NCI-H2081 treated with DMSO at 0.1 percent for 48 hours (cell line): ENCODE measurements at places on chromosomes 12 and 14.

- no peak for DNase-seq
Observed at GRCh38 chr12:82359115-82359478, 768 bp downstream of the METTL25 start.

- DNase-seq: no peak
Observed at GRCh38 chr14:100773331-100774163, 46.9 kb downstream of the DLK1 start.

DNA sequence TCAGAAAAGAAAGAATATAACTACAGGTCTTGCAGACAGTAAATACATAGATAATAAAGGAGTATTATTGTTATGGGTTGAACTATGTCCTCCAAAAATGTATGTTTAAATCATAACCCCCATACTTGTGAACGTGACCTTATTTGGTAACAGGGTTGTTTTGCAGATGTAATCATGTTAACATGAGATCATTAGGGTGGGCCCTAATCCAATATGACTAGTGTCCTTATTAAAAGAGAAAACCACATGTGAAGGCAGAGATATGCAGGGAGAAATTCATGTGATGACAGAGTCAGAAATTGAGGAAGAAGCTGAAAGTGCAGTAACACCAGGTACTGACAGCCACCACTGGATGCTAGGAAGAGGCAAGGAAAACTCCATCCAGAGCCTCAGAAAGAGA, 29.0 kb downstream of the MAGOHB start:
- DNase-seq: no peak

GRCh38 chr12:105724641-105725040, 394.1 kb downstream of the C12orf75 start:
- no peak for DNase-seq

- no peak for DNase-seq
Observed at GRCh38 chr12:67531501-67531900, 117.0 kb upstream of the DYRK2 start.

DNA sequence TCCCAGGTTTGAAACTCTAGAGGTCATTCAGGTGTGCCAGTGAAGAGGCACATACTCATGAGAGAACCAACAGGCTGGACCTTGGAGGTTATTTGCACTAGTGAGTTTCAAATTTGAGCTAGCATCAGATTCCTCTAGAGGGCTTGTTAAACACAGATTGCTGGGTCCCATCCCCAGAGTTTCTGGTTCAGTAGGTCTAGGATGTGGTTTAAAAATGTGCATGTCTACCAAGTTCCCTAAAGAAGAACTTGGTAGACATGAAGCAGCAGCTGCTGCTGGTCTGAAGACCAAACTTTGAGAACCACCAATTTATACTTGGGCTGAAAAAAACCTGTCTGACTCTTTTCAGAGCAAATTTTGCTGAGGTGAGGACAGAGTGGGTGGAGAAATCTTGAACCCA, 61.7 kb downstream of the SUSD6 start:
- DNase-seq: no peak

GRCh38 chr12:88334271-88334670, 192.2 kb downstream of the TMTC3 start:
- DNase-seq: no peak

GRCh38 chr12:17456486-17456885, 633.5 kb downstream of the RERGL start:
- DNase-seq: no peak

DNA sequence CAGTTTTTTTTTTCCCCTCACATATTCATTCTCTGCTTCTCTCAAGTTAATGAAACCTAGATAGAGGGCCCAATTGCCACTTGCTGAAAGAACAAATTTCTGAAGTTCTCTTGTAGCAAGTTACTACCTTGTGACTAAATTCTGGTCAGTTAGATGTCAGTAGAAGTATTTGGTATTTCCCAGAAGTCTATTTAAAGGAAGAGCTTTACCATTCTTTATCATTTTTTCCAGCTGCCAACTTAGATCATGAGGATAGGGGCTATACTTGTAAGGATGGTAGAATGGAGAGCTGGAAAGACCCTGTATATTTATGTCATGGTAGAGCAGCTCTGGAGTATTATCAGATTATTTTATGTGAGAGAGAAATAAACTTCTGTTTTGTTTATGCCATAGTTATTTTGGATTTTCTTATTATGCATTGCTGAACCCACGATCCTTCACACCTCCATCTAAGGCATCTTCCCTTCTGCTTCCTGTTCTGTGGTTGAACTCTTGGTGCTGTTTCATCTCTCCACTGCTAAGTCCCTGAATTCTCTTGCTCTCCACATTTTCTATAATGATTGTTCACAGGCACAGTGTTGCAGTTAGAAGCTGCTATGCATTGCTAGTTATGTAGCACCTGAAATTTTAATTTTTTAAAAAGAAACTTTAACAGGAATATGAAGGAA, 25.9 kb downstream of the FUT8 start:
- no peak for DNase-seq

GRCh38 chr12:79886917-79887519, 47.9 kb downstream of the PPP1R12A start:
- peak; percentile 21 for DNase-seq

DNA sequence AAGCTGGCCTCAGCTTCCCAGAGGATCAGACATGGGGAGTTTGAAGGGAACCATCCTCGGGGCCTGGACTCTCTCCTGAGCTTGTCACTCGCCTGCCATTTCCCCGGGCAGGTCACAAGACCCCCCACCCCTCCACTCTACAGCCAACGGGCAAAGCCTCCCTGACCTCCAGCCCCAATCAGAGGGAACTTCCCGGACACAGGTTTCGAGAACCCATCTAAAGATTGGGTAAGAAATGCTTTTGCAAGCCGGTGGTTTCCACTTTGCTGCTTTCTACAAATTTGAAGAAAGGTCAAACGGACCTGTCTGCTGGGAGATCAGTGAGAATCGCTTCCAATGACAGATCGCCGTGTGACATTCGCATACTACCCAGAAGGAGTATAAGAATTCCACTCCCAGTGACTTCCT, 89.6 kb downstream of the SCARB1 start:
- no peak for DNase-seq

DNA sequence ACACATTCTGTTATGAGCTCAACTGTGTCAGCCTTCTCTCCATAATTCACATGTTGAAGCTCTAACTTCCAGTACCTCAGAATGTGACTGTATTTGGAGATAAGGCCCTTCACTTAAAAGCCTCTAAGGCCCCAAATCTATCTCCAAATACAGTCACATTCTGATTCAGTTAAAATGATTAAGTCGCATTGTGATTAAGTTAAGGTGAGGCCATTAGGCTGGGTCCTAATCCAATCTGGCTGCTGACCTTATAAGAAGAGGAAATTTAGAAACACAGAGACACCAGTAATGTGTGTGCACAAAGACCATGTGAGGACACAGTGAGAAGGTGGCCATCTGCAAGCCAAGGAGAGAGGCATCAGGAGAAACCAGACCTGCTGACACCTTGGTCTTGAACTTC, 141.6 kb downstream of the GXYLT1 start:
- no peak for DNase-seq

- DNase-seq: no peak
Observed at GRCh38 chr12:6775185-6776174, 3.2 kb downstream of the LAG3 start.

GRCh38 chr12:118617611-118618450, 241.5 kb downstream of the SUDS3 start:
- DNase-seq: no peak

GRCh38 chr12:52573306-52573705, 337 bp downstream of the KRT74 start:
- DNase-seq: no peak

DNA sequence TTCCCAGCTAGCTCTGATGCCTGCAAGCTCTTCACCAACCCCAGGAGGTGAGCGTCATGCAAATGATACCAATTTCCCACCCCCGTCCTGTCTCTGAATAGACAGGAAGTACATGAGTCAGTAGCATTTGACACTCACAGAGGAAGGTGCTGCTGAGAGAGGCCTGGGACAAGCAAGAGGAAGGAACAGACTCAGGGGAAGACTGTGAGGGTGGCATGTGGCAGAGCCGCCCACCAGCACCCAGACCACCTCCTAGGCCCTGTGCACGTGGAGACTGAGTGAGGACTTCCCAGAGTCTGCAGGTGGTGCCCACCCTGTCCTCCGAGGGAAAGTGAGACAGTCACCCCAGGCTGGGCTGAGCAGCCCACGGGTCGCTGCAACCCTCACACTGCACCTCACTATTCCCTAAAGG, 199.5 kb upstream of the SFSWAP start:
- DNase-seq: no peak

DNA sequence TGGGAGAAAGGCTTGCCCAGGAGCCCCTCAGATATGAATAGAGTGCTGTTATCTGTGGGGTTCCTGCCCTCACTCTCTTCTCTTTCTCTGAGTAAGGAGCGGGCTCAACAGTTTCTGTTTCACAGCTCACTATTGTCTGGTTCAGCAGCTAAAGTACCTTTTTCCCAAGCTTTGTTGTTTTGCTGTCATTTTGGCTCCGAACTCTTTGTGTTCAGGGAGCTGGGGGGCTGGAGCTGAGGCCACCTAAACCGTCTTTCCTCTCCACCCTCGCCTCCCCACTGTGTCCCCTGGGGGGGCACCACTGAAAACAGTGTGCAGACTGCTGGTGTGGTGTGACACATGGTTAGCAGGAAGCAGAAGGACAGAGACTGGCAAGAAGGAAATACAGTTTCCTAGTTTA, 51.4 kb downstream of the FBXW8 start:
- DNase-seq: no peak

- no peak for DNase-seq
Observed at GRCh38 chr12:53561590-53561953, 54.3 kb upstream of the NPFF start.

- no peak for DNase-seq
Observed at GRCh38 chr14:29220566-29220965, 454.0 kb downstream of the FOXG1 start.

DNA sequence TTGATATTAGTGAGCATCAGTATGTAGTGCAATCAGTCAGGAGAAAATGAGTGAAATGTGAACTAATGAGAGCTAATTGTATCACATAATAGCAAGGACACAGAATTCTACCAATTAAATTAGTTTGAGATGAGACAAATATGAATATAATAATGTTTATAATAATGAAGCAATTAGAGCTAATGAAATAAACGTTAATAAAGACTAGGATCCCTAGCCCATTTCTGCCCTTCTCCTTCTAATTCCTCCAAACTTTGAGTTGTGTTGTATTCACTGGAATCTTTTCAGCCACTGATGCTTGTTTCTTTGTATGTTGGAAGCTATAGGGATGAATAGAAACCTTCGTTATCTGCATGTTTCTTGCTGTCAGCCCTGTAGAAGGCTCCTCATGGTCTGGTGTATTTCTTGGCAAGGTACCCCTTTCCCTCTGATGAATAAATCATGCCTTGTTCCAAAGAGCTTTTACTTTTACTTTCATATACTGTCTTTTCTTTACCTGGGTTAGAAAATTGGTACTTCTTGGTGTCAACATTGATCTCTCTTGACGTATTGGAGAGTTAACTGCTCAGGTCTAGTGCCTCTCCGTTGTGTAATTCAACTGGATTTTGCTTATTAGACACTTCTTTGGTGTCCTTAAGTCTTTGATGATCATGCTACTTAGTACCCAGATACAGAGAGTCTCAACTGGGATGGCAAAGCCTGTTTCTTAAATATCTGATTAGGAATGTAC, 154.8 kb downstream of the PTCSC3 start:
- DNase-seq: no peak

DNA sequence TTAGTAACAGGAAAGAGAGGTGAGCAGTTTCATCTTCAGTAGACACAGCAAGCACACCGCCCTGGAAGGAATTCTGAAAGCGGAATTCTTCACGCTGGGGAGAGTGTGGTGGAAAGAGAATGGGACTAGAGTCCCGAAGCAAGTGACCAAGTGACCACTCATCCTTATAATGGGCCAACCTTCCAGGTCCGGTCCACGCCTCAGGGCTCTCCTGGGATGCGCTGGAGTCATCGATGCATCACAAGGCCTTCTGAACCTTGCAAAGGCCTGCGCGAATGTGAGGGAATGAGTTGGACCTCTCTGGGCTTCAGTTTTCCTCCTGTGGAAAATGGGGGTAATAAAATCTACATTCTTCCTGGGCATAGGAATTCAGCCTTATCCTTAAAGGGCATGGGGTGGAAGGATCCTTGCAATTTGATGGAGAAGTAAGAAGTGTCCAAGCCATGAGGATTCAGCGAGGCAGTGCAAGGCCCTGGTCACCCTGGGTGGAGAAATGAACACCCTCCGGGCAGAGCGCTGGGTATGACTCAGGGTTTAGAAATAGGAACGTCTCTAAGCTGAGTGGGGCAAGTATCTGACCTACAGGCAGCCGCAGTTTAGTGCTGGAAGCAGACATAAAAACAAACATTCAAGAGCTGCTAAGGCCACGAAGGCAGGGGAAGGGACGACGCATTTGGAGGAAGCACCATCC, 97.7 kb downstream of the SETD3 start:
- no peak for DNase-seq

DNA sequence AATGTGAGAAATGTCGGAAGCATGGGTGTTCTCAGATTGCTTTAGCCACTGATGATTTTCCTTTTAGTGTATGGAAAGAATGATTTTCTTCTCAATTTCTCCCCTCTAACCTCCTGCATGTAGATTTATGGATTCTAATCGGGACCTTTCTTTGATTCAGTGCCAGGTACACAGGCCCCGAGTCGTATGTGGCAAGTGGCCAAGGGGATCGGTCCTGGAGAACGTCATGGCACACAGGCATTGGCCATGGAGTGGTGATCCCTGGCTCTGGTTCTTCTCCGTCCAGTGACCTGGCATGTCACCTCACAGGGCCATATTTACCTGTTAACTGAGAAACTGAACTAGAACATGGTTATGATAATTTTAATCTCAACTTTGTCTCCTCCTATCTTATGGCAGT, 58.1 kb downstream of the ETV6 start:
- no peak for DNase-seq

- no peak for DNase-seq
Observed at GRCh38 chr14:54881761-54882401, 20.7 kb downstream of the GCH1 start.

DNA sequence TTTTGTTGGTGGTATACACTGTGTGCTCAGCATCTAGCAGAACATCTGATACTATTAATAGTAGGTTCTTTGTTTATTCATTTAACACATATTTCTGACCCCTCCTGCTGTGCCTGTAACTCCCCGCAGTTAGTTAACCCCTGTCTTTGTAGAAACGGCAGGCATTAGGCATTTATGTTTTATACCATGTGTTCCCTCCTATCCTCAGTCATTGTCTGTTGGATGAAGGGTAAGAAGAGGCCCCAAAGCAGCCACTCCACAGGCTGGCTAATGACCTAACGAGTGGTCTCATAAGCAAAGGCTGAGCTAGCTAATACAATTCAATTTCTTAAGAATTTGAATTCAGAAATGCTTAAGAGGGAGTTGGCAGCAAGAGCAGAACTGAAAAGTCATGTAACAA, 170.8 kb downstream of the TMX1 start:
- no peak for DNase-seq

DNA sequence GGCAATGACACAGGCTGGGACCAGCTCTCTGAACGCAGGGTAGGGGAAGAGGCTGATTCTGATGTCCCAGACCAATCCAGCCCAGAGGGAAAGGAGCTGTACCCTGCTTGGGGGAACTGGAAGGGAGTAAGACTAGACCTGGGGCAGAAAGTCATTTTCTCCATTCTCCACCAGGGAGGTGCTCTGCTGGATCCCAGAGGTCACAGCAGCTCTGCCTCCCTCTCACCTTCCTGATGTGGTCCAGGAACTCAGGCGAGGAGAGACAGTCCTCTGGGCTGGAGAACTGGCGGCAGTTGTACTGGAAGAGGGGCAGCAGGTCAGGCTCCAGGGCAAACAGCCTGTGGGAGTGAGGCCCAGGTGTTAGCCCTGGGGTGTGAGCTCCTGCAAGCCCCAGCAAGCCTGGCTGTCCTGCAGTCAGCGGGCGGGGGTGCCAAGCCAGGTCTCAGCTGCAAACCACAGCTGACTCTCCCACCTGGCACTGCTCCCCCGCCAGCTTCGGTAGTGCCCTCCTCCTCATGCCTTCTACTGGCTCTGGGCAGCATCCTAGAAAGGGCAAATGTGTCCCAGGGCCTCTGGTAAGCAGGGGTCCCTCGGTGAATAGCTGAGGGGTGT, 1.9 kb downstream of the NGB start:
- no peak for DNase-seq
